ENCODE measurements at places on chromosomes 1 and 21.

GRCh38 chr1:202854787-202855186, 34.2 kb downstream of the RABIF start:
- no peak overlapping the region for H3K27ac ChIP-seq
- peaks cover 7% of the 10 kb centered on the region for H3K27me3 ChIP-seq
- no peak for DNase-seq
- H3K36me3 ChIP-seq: no peaks in the 10 kb centered on the region

DNA sequence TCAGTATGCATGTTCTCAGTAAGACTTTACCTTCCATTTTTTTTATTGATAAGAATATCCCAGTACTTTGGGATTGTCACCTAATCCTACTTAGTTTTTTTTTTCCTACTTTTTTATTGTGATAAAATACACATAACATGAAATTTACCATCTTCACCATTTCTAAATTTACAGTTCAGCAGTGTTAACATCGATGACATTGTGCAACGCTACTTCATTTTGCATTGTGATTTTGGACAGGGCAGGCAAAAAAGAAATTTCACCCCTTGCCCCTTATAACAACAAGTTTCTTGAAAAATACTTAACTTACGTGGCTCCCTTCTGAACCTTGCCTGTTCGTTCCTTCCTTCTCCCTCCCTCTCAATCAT, 92.4 kb downstream of the ATP1A1 start:
- H3K27me3 ChIP-seq: peaks cover 5% of the 10 kb centered on the region
- no peak overlapping the region for H3K27ac ChIP-seq
- H3K4me1 ChIP-seq: no peaks in the 10 kb centered on the region
- no peak overlapping the region for H3K4me3 ChIP-seq
- no peak for DNase-seq
- H3K36me3 ChIP-seq: no peaks in the 10 kb centered on the region

GRCh38 chr1:205598841-205599668, 32.8 kb downstream of the ELK4 start:
- no peak for DNase-seq
- H3K27me3 ChIP-seq: no peaks in the 10 kb centered on the region
- H3K36me3 ChIP-seq: peaks cover 41% of the 10 kb centered on the region
- H3K27ac ChIP-seq: peak overlapping the region; percentile 85

DNA sequence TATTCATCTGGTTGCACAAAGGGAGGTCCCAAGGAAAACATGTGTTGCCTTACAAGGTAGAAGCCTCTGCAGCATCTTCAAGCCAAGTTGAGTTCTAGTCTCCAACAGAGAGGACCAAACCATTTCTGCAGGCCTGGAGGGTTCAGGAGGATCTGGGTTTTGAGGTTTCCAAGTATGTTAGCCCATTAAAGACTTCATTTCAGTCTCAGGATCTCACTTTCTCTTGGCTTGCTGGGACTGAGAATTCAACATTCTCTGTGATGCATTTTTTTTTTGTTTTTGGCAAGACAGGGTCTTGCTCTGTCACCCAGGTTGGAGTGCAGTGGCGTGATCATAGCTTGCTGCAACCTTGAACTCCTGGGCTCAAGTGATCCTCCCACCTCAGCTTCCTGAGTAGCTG, 8.8 kb upstream of the MYOCOS start:
- H3K4me1 ChIP-seq: no peaks in the 10 kb centered on the region
- no peaks in the 10 kb centered on the region for H3K27me3 ChIP-seq
- no peak for DNase-seq

GRCh38 chr1:50970931-50971582, 1.0 kb downstream of the CDKN2C start:
- peaks cover 7% of the 10 kb centered on the region for H3K36me3 ChIP-seq
- no peak for DNase-seq
- H3K27me3 ChIP-seq: peaks cover 3% of the 10 kb centered on the region
- H3K27ac ChIP-seq: no peak overlapping the region
- H3K4me1 ChIP-seq: peaks cover 21% of the 10 kb centered on the region

DNA sequence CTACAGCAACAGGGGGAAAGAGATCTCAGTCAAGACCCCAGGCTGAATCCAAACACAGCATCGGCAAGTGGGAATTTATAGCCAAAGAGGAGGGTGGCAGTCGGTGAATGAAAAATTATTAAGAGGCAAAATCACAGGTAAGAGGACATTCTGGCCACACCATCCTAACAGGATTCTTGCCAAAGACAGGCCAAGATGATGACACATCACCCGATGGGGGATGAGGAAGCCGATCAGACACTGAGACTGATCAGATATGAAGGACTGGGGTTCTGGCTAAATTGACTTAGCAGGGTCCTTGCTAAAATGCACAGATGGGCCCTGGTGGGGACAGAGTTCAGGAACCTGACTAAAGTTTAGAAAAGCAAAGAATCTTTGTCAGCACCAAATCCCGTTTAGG, 402.2 kb downstream of the SMYD3 start:
- H3K36me3 ChIP-seq: peaks cover 4% of the 10 kb centered on the region
- H3K4me3 ChIP-seq: no peak overlapping the region
- no peaks in the 10 kb centered on the region for H3K4me1 ChIP-seq
- no peaks in the 10 kb centered on the region for H3K27me3 ChIP-seq
- H3K27ac ChIP-seq: no peak overlapping the region
- DNase-seq: no peak

DNA sequence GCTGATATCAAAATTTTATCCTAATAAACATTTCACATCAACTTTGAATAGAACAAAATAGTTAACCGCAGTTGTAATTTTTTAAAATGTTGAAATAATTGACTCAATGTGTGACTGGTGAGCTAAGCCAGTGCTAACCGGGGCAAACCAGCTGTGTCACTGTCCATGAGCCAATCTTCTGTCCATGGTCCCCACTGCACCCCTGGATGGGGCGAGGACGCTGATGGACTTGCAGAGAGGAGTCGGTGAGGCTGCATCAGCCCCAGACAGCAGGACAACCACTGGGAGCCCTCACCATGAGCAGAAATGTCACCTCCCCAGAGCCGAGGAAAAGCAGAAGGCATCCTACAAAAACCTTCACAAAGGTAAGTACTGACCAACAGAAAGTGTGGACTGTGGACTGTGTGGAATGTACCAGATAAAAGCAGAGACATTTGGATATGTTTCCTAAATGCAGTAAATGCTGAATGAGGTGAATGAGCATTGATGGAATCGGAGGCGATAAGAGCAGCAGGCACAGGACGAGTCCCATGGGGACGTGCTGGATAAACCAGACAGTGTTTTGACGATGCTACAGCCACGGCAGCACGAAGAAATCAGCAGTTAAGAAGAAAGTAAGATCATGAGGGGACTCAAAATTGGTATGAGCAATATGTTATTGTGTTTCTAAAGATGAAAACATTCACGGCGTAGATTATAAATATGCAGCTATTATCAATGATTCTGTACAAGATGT, 115.0 kb upstream of the BACE2 start:
- no peaks in the 10 kb centered on the region for H3K36me3 ChIP-seq
- H3K4me1 ChIP-seq: no peaks in the 10 kb centered on the region
- no peak overlapping the region for H3K27ac ChIP-seq
- peaks cover 4% of the 10 kb centered on the region for H3K27me3 ChIP-seq
- DNase-seq: no peak

Data from activated CD8-positive, alpha-beta T cell treated with anti-CD3 and anti-CD28 coated beads for 36 hours (primary cell).